ENCODE measurements at places on chromosomes 7 and 10.

DNA sequence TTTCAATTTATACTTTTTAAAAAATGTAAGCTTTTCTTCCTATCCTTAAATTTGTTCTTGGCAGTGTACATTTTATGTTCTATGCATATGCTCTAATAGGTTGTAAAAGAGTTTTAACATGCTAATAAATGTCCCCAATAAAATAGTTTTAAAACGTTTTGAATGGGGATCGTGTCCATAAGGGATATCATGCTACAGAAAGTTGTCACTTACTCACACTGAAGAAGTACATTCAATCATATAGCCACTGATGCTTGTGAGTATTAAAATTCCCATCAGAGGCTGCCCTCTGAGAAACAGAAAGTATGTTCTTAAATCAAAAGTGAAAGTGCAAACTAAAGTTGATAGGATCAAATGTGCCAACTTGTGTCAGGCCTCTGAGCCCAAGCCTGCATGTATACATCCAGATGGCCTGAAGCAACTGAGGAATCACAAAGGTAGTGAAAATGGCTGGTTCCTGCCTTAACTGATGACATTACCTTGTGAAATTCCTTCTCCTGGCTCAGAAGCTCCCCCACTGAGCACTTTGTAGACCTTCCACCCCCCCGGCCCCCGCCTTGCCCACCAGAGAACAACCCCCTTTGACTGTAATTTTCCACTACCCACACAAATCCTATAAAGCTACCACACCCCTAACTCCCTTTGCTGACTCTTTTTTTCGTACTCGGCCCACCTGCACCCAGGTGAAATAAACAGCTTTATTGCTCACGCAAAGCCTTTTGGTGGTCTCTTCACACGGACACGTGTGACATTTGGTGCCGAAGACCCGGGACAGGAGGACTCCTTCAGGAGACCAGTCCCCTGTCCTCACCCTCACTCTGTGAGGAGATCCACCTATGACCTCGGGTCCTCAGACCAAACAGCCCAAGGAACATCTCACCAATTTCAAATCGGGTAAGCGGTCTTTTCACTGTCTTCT, 877 bp upstream of the NOD1 start:
- no peak for DNase-seq

DNA sequence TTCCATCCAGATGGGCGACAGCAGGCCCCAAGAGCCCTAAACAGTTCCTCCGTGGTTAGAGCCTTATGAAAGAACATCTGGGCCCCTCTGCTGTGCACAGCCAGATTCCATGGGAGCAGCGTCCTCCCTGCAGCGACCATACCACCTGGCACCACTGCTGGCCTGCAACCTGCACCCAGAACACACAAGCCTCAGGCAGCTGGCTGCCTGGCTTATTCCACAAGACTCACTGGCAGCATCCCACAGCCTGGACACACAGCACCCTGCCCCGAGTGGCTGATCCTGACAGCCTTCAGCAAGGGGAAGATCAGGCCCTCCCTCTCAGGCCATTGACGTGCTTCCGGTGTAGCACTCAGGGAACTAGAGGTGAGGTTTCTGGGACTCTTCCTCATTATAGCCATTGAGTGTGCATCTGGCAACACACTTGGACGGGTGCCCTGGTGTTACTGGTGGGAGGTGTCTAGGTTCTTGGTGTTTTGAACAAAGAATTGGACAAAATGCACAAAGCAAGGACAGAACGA, 33.7 kb upstream of the ERCC6 start:
- no peak for DNase-seq

- DNase-seq = no peak
Observed at GRCh38 chr7:68205826-68206225, 1209.2 kb downstream of the TYW1 start.

- no peak for DNase-seq
Observed at GRCh38 chr10:2145491-2145890, 408.2 kb upstream of the ADARB2 start.

GRCh38 chr7:41628901-41629300, 74.0 kb downstream of the INHBA start:
- DNase-seq = no peak

DNA sequence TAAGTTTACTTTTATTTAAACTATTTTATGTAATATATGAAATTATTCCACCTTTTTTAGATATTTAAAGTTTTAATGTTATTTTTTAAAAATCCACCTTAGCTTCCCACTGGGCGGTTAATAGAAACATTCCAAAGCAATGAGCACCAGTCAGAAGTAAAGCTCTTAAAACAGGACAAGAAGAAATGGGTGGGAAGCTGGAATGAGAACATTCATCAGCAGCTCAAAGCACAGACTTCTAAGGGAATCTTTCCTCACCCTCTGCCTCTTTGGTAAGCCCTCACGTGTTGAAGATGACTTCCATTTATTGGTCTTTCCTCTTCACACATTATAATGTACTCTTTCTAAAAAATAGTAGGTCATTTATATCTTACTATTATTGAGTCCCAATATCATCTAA, 3.1 kb downstream of the AGMO start:
- no peak for DNase-seq

Data from NCI-H2227 treated with DMSO at 0.1 percent for 48 hours (cell line).